ENCODE measurements at places on chromosomes 6 and 20. TPM values are rescaled to one million over a fixed set of nuclear protein-coding genes. Genes with fewer than 3 reads are reported as not detected.

- no peak for DNase-seq
Measured at GRCh38 chr6:131433927-131434326, 139.1 kb upstream of the ARG1 start.

The MEI4 gene
- 0.38 TPM for total RNA-seq

DNA sequence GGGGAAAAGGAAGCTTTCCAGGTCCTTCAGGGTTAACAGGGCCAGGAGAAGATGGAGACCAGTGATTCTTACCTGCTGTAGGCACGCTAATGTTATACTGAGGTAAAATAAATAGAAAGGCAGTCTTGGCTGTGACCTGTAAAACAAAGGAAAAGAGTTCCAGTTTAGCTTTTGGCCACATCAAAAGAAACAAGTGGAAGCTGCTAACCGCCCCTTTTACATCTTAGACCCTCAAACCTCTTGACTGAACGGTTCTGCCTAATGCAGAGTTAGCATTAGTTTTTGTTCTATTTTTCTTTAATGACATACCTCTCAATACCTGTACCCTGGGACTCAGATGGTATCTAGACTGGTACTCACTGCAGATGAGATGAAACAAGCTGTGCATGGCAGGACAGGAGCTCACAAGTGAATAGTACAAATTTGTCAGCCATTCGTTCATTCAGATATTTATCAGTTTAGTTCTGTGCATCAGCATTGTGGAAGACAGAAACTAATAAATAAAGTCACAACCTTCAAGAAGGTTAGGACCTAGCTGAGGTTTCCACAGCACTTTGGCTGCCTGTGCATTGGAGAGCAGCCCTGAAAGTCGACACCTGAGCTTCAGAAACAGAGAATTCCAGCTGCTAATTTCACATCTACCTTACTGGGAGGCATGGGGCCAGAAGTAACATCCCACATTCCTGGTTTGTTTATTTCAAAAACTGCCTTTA, 41.0 kb downstream of the TRAM2 start:
- DNase-seq: no peak

DNA sequence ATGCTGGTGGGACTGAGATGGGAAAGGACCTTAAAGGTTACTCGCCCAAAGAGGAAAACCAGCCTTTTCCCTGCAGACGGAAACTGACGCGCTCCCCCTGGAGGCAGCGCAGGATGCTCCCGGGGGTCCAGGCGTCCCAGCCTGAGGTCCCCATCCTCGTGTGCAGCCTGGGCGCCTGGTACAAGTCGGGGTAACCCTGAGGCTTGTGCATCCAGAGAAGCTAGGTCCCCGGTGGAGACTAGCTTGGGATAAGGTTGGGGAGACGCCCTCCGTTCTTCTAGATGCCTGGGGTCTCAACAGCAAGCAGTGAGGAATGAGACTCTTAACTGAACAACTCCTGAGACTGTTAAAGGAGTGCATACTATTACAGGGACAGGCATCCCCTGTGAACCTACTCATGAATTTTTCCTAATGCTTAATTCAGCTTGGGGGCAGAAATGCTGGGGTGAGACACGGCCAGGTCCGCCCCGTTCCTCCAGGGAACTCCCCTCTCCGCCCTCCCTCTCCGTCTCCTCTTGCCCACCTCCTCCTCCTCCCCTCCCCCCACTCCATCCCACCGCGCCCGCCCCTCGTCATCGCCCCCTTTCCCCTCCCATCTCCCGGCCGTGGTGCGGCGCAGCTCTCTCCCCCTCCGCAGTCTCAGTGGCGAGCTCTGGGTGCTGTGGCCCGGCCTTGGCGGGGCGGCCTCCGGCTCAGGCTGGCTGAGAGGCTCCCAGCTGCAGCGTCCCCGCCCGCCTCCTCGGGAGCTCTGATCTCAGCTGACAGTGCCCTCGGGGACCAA, at the start of gene PRSS35:
Gene PRSS35, plus strand, starts transcription at position 634 of the 781 bp plus-strand sequence. CDS start 10,908 bp downstream, outside the sequence.
- DNase-seq: peak; percentile 87

The SPDEF gene
- total RNA-seq: 0.11 TPM

DNA sequence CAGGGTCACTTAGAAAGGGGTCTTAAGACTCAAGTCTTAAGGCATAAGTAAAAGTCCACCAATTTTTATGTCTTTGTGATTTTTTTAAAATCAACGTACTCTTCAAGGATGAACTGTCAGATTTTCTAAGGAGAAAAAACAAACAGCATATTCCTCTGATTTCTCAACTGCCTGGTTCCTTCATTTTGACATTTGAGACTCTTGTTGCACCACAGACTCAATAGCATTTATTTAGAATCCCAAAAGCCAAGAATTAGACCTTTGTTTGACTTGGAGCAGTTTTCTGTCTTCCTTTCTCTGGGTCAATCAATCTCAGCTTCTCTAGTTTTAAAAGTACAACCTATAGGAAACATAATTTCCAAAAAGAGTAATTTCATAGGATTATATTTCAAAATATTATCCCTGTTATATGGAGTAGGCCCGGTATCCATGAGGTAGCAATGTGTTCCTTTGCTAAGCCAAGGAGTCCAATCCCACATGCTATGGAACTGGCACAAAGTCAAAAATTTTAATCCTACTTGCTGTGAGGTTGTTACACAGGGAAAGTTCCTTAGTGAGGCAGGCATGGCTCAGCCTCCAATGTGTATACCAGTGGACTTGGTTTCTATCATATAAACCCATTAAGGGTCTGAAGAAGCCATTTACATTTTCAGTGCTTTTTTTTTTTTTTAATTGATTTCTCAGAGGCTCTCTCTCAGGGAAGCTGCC, 405.7 kb downstream of the KIF16B start:
- DNase-seq: no peak

All from H7 (cell line).